HFFc6 (cell line): ENCODE measurements at places on chromosomes 1 and 21.
A peak's percentile ranks its signal among the peaks of the same experiment; 100 is the strongest.

- DNase-seq, result no peak
- H3K36me3 ChIP-seq, result no peaks in the 10 kb centered on the region
- H3K4me3 ChIP-seq, result no peak overlapping the region
- H3K4me1 ChIP-seq, result peaks cover 15% of the 10 kb centered on the region
- no peaks in the 10 kb centered on the region for H3K27me3 ChIP-seq
These were observed 14.1 kb downstream of the WDR47 start for GRCh38 chr1:109027841-109028240.

DNA sequence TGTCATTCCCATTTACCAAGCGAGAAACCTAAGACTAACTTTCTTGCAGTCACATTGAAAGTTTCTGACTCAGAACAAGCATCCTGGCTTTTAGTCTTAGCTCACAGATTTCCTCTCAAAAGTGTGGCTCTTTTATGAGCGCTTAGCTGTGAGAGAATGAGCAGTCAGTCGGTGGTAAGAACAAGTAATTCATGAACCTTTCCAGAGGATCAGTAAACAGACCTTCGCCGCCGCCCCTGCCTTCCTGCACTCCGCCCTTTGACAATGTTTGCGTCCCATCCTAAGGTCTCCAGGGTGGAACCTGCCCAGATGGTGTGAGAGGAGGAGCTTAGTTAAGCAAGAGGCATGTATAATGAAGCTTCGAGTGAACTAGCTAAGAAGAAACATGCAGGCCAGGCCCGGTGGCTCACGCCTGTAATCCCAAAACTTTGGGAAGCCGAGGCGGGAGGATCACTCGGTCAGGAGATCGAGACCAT, 142.4 kb downstream of the GLUL start:
- no peak overlapping the region for H3K27ac ChIP-seq
- DNase-seq, result no peak
- peaks cover 15% of the 10 kb centered on the region for H3K27me3 ChIP-seq
- H3K4me3 ChIP-seq, result no peak overlapping the region
- no peaks in the 10 kb centered on the region for H3K4me1 ChIP-seq
- no peaks in the 10 kb centered on the region for H3K36me3 ChIP-seq

- peaks cover 4% of the 10 kb centered on the region; the same call in 1 of the 2 replicates for H3K36me3 ChIP-seq
- no peak overlapping the region for H3K4me3 ChIP-seq
- no peaks in the 10 kb centered on the region for H3K27me3 ChIP-seq
- H3K4me1 ChIP-seq, result peaks cover 14% of the 10 kb centered on the region
- no peak overlapping the region for H3K27ac ChIP-seq
- no peak for DNase-seq
These were observed 131.4 kb downstream of the HS2ST1 start for GRCh38 chr1:87045761-87046304.

DNA sequence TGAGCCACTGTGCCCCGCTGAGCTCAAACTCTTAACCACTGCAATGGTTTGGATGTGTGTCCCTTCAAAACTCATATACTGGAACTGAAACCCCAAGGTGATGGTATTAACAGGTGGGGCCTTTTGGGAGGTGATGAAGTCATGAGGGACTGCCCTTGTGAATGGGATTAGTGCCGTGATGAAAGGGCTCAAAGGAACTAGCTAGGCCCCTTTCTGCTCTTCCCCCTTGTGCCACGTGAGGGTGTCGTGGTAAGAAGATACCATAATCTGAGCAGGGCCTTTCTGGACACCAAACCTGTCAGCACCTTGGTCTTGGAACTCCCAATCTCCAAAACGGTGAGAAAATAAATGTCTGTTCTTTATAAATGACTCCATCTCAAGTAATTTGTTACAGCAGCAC, 45.5 kb upstream of the SPOCD1 start:
- peaks cover 7% of the 10 kb centered on the region; the same call in 1 of the 2 replicates for H3K27me3 ChIP-seq
- no peak for DNase-seq
- no peak overlapping the region for H3K4me3 ChIP-seq
- H3K36me3 ChIP-seq, result no peaks in the 10 kb centered on the region
- no peaks in the 10 kb centered on the region for H3K4me1 ChIP-seq

GRCh38 chr1:43197343-43198127, 25.4 kb downstream of the CFAP57 start:
- H3K36me3 ChIP-seq, result peaks cover 6% of the 10 kb centered on the region
- no peaks in the 10 kb centered on the region for H3K4me1 ChIP-seq
- no peak overlapping the region for H3K4me3 ChIP-seq

- H3K4me1 ChIP-seq, result peaks cover 62% of the 10 kb centered on the region
- DNase-seq, result peak; percentile 78
- peaks cover 4% of the 10 kb centered on the region for H3K27me3 ChIP-seq
- peaks cover 36% of the 10 kb centered on the region for H3K36me3 ChIP-seq
- H3K27ac ChIP-seq, result peak overlapping the region; percentile 93
- peak overlapping the region; percentile 62 for H3K4me3 ChIP-seq
These were observed 153.9 kb upstream of the GREM2 start for GRCh38 chr1:240765732-240766363.

DNA sequence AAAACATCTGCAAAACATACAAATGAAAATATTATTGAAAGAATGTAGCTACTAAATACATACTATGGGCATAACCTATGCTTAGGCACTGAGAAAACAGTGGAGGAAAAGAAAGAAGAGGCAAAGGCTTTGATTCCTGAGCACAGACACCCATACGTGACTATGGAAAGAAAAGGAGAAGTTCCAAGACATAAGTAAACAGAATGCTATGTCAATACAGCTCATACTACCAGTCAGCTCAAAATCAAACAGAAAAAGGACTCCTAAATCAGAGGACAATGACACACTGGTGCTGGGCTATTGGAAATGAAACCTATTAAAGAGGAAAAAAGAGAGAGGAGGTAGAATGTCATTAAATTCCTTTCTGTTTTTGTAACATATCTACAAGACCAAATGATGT, 225.4 kb downstream of the SMYD3 start:
- peaks cover 30% of the 10 kb centered on the region for H3K4me1 ChIP-seq
- H3K27me3 ChIP-seq, result no peaks in the 10 kb centered on the region
- DNase-seq, result no peak
- H3K36me3 ChIP-seq, result peaks cover 11% of the 10 kb centered on the region; the same call in 1 of the 2 replicates

DNA sequence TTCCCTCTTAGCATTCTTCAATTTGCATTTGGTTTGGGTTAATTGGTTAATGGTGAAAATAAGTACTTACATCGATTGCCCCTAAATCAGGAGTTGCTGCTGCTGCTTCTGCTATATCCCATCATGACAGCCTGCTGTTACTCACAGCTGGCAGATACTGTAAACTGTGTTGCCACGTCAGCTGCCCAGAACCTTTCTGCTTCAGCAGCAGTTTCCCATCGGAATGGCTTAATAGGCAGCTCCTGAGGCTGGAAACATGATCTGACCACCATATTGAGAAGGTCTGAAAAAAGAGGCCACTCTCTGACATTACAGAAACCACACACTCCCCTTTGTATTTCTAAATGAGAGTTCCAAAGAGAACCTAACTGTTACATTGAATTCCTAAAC, 14.3 kb upstream of the SEC16B start:
- H3K4me1 ChIP-seq, result peaks cover 33% of the 10 kb centered on the region
- peaks cover 4% of the 10 kb centered on the region for H3K36me3 ChIP-seq
- H3K27ac ChIP-seq, result peak overlapping the region; percentile 82
- peak; percentile 85 for DNase-seq
- H3K4me3 ChIP-seq, result peak overlapping the region; percentile 71

GRCh38 chr1:202551683-202552082, 158.6 kb downstream of the SYT2 start:
- no peak overlapping the region for H3K4me3 ChIP-seq
- peaks cover 31% of the 10 kb centered on the region for H3K4me1 ChIP-seq
- no peaks in the 10 kb centered on the region; the same call in 1 of the 2 replicates for H3K27me3 ChIP-seq

- H3K4me1 ChIP-seq, result no peaks in the 10 kb centered on the region
- H3K27me3 ChIP-seq, result no peaks in the 10 kb centered on the region; the same call in none of the 2 replicates
- H3K27ac ChIP-seq, result no peak overlapping the region
- no peak overlapping the region for H3K4me3 ChIP-seq
- H3K36me3 ChIP-seq, result peaks cover 19% of the 10 kb centered on the region
These were observed 591.2 kb downstream of the SMYD3 start for GRCh38 chr1:245915841-245916240.

- peaks cover 9% of the 10 kb centered on the region for H3K36me3 ChIP-seq
- no peaks in the 10 kb centered on the region for H3K27me3 ChIP-seq
- no peak for DNase-seq
These were observed 57.7 kb downstream of the SCMH1 start for GRCh38 chr1:41184446-41184845.

GRCh38 chr1:50368179-50369007, 54.9 kb downstream of the DMRTA2 start:
- H3K4me1 ChIP-seq, result peaks cover 14% of the 10 kb centered on the region
- no peak for DNase-seq
- H3K36me3 ChIP-seq, result no peaks in the 10 kb centered on the region
- peaks cover 22% of the 10 kb centered on the region for H3K27me3 ChIP-seq
